ENCODE measurements at places on chromosomes 6 and 20.

- no peak for DNase-seq
Observed at GRCh38 chr20:59069026-59069425, 26.4 kb upstream of the PRELID3B start.

DNA sequence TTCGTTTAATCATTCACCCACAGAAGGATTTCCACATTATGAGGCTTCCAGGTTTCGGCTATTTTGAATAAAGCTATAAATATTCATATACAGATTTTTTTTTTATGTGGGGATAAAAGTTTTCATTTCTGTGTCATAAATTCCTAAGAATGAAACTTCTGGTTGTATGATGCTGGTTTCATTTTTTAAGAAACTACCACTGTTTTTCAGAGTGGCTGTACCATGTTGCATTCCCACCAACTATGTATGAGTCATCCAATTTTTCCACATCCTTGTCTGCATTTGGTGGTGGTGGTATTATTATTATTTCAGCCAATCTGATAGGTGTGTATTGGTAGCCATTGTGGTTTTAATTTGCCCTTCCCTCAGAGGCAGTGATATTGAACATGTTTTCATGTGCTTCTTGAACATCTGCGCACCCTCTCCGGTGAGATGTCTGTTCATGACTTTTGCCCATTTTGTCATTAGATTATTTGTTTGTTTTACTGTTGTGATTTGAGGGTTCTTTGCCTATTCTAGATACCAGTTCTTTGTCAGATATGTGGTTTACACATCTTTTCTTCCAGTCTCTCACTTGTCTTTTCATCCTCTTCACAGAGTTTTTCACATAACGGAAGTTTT, 75.5 kb downstream of the DOK5 start:
- DNase-seq = no peak

GRCh38 chr20:52035977-52036376, 155.6 kb downstream of the ZFP64 start:
- DNase-seq = no peak

- no peak for DNase-seq
Observed at GRCh38 chr6:19812512-19813119, 24.6 kb upstream of the ID4 start.

DNA sequence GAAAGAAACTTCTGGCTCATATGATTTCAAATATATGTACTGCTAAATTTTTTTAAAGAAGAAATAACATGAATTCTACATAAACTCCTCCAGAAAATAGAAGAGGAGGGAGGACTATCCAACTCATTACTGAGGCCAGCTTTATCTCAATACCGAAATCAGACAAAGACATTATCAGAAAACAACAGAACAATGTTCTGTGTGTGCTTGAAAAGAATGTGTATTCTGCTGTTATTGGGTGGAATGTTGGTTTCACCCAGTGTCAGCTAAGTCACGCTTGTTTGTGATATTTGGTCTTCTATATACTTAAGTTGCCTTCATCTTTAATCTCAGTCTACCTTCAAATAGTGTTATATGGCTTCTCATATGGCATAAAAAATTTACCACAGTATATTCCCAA, 18.6 kb upstream of the ELOVL2 start:
- DNase-seq = no peak

GRCh38 chr6:132300323-132300949, 100.8 kb downstream of the MOXD1 start:
- DNase-seq = no peak

DNA sequence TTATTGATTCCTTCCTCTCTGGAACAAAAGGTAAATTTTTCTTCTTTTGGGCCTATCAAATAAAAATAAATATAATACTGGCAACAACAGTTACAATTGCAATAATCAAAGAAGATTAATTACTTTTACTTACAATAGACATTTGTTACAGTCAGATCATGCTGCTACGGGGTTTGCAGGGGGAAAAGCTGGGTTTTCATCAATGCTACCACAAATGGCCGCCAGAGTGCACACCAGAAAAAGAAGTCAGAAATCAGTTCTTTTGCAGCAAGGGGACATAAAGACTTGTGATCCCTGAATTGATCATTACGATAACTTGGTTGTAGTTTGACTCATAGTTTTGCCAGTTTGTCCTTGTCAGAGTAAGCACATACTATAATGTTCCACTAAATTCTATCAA, 714.5 kb upstream of the EYS start:
- DNase-seq = no peak

GRCh38 chr20:35833241-35833640, 61.4 kb downstream of the PHF20 start:
- DNase-seq = no peak

GRCh38 chr20:19381947-19382346, 169.5 kb downstream of the SLC24A3 start:
- DNase-seq = no peak
